Iris pigment epithelial cell (primary cell): ENCODE measurements at places on chromosomes 3 and 15.

- DNase-seq = no peak
These were observed 66.2 kb downstream of the FRMD4B start for GRCh38 chr3:69319652-69320051.

GRCh38 chr15:25611603-25612002 lies 172.8 kb upstream of the UBE3A start:
- DNase-seq = no peak

GRCh38 chr15:45162771-45163507 lies 24.8 kb downstream of the SHF start:
- DNase-seq = peak; percentile 80

DNA sequence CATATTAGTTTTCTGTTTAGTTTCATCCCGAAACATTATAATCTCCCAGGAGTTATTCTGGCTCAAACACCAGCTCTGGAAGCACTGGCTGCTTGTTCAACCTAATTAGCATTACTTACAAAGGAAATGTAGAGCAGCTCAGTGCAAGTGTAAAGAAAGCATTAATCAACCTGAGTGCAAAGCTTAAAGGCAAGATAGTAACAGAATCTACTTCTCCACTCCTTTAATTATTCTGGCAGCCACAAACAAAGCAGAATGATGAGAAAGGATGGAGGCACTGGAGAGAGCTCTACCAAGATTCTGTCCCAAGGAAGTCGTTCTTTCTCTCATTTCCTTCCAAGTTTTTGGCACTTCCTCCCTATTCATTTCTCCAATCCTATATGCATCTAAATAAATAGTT lies 1384.0 kb downstream of the ZPLD1 start:
- no peak for DNase-seq

DNA sequence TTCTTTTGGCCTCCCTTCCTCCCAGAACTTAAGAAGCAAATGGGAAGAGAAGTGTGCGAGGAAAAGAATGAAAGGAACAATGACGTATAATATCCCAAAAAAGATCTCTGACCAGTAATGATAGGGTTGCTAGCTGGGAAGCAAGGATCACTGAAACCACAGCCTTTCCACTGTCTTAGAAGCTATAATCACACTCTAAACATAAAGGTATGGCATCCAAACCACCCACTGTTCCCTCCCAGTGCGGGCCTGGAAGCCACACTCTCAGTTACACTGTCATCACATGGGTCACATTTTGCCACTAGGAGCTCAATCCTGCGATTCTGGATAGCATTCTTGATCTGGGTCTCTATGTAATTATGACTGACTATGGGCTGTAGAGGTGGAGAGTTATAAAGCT lies 131.6 kb upstream of the HACD2 start:
- no peak for DNase-seq

GRCh38 chr15:41772720-41773331 lies 1.5 kb upstream of the MAPKBP1 start:
- DNase-seq = peak; percentile 73

DNA sequence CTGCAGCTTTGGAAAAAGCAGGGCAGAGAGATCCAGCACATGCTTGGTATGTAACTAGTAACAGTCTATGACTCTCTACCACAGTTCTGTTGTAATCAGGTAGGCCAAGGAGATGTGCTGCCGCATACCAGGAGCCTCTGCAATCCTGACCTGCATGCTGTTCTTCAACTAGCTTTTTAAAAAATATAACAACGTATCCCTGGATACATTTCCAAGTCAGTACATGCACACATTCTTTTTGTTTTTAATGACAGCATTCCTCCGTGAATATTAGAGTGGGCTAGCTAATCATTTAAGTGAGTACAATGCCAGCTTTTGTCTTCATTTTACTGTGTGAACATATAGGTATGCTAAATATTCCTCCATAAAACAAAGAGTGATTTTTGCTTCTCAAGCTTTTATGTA lies 437.8 kb downstream of the RBMS3 start:
- DNase-seq = peak; percentile 68

- DNase-seq = peak; percentile 21
These were observed 1.1 kb downstream of the SEC13 start for GRCh38 chr3:10319804-10320203.

GRCh38 chr3:18841422-18842343 lies 306.6 kb upstream of the KCNH8 start:
- DNase-seq = peak; percentile 4
